ENCODE measurements at places on chromosomes 13 and 19.

DNA sequence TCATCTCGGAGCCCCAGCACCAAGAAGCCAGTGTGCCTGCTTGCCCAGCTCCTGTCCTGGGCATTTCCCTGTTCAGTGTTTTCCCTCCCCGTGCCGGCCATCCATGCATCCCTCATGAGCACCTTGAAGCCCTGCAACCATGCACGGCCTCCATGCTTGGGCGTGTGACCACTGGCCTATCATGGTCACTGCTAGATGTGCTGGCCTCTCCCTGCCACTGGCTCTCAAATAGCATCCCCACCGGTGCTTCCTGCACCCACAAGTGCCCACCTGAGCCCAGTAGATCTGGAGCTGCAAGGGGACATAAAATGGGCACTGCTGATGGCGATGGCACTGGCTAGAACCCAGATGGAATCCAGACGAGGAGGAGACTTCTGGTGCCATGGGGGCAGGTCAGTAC lies 126.0 kb downstream of the TUBA3C start:
- DNase-seq, result no peak
- H3K27ac ChIP-seq, result no peak overlapping the region
- no peaks in the 10 kb centered on the region for H3K4me1 ChIP-seq
- no peaks in the 10 kb centered on the region for H3K36me3 ChIP-seq

DNA sequence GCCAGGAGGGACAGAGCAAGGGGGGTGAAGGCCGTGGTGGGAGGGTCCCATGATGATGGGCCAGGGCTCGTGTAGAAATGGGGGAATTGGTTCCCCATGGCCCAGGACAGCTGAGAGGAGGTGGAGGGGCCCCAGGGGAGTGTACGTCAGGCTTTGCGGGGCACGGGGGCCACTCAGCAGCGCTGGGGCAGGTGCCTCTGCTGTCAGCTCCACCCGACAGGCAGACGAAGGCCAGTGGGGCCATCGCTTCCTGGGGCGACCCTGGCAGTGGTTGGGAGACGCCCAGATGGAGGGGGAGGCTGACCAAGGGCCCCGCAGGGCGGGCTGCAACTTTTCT lies 1.9 kb upstream of the TEKTIP1 start:
- DNase-seq, result no peak
- peaks cover 23% of the 10 kb centered on the region for H3K36me3 ChIP-seq
- no peaks in the 10 kb centered on the region for H3K27me3 ChIP-seq

DNA sequence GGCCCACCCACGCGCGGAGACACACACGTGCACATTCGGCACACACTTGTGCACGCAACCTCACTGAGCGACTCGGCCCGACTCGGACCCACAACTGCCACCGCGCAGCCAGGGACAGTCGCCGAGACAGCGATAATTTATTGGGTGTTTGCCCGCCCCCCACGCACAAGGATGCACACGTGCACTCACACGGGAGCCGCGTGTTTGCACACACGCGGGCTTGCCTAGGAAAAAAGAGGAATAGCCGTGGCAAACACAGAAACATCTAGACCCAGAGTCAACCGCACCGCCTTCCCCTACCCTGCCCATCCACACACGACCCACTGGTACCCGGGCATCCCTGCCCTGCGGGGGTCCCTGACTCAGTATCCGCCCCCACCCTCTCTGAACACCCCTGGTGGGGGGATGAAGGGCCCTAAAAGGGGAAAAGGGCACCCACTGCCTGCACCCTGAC lies 1.1 kb upstream of the SSBP4 start:
- H3K27me3 ChIP-seq, result no peaks in the 10 kb centered on the region
- peaks cover 63% of the 10 kb centered on the region for H3K4me1 ChIP-seq
- no peak for DNase-seq
- peaks cover 10% of the 10 kb centered on the region for H3K36me3 ChIP-seq
- H3K4me3 ChIP-seq, result peak overlapping the region; percentile 81

DNA sequence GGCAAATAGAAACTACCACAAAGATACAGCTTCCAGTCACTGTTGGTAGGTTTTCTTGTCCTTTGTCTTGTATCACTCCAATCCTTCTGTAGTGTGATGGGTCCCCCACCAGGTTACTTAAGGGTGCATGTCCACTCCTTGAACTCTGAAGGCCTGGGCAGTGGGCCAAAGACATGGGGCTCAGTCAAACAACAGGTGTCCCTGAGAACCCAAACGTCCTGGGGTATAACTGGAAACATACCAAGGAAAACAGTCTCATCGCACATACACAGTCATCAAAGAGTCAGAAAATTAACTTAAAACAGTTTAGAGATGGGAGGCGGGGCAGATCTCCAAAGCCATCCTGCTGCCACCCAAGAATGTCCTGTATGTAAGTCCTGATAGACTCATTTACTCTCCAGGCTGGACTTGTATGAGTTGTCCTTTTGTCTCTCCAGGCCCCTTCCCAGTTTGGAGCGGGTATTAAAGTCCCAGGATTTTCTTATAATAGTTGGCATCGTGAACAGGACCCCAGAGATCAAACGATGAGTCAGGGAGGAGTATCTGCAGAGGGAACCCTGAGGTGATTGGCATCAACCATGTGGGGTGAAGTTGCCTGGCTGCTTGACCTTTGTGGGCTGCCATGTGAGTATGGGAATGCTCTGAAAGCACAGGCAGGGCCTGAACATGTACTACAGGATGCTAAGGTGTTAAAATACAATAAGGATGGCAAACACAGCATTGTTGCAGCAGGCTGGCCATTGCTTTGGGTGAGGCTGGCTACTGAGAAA lies 613.2 kb upstream of the KLF12 start:
- no peak for DNase-seq
- H3K4me1 ChIP-seq, result no peaks in the 10 kb centered on the region

DNA sequence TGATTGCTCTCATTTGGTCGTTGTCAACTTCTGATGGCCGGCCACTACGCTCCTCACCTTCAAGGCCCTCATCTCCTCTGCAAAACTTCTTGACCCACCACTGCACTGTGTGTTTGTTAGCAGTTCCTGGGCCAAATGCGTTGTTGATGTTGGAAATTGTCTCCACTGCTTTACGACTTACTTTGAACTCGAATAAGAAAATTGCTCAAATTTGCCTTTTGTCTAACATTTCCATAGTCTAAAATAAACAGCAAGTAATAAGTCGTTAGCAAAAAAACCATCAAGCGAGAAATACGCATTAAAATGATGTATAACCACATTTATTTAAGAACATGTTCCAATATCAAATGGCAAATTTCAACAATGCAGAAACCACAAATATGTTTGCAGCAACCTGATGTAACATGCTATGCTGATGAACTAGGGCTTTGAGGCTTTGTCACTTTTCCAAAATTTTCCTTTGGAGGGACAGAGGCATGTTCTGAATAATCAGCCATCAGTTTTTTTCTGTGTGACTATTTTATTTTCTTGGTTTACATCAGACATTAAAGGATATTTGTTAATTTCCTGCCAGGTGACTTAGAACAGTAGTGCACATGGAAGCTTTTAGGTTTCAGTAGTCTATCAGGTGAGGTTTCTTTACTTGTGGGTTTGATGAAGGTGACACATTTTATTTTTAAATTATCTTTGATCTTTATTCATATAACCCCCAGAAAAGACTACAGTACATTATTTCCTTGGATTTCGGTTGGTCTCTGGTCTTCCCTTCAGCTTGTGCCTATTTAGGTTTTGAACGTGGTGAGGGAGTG lies 74.7 kb upstream of the TEX29 start:
- H3K27ac ChIP-seq, result no peak overlapping the region
- H3K4me3 ChIP-seq, result no peak overlapping the region
- no peaks in the 10 kb centered on the region for H3K4me1 ChIP-seq
- no peaks in the 10 kb centered on the region for H3K27me3 ChIP-seq
- peaks cover 65% of the 10 kb centered on the region for H3K36me3 ChIP-seq

- no peaks in the 10 kb centered on the region for H3K36me3 ChIP-seq
- peaks cover 32% of the 10 kb centered on the region for H3K27me3 ChIP-seq
- no peak overlapping the region for H3K4me3 ChIP-seq
- no peak for DNase-seq
- H3K4me1 ChIP-seq, result no peaks in the 10 kb centered on the region
- H3K27ac ChIP-seq, result no peak overlapping the region
Measured at GRCh38 chr13:93224535-93224934, 2.1 kb upstream of the GPC6 start.

- DNase-seq, result no peak
- no peaks in the 10 kb centered on the region for H3K27me3 ChIP-seq
- no peaks in the 10 kb centered on the region for H3K36me3 ChIP-seq
- no peak overlapping the region for H3K27ac ChIP-seq
Measured at GRCh38 chr19:44776402-44777096, 1.1 kb upstream of the CBLC start.

DNA sequence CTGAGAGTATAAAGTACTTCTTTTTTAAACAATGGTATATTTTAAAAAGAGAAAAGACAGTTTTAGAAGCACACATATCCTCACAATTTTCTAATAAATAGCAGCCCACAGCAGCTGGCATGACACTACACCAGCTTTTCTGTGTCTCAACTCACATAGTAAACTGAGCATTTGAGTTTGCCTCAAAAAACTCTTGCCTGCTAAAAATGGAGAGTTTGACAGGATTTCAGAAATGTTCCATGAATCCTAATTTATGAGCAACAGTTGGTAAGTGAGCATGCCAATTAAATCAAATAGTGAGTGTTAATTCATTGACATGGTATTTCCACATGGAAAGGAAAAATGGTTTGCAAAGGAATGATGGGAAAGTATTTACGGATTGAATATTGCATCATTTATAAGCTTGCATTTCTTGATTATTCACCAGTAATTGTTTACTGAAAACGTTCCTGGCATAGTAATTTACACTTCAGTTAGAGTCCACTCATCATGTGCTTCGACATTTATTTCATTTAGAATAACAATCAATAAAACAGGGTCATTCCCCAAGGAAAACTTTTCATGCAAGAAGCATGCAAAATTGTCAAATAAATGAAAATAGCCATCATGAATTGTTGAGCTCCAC lies 323.0 kb downstream of the EFNB2 start:
- H3K27me3 ChIP-seq, result no peaks in the 10 kb centered on the region
- no peak overlapping the region for H3K27ac ChIP-seq
- H3K4me1 ChIP-seq, result no peaks in the 10 kb centered on the region
- no peak overlapping the region for H3K4me3 ChIP-seq

DNA sequence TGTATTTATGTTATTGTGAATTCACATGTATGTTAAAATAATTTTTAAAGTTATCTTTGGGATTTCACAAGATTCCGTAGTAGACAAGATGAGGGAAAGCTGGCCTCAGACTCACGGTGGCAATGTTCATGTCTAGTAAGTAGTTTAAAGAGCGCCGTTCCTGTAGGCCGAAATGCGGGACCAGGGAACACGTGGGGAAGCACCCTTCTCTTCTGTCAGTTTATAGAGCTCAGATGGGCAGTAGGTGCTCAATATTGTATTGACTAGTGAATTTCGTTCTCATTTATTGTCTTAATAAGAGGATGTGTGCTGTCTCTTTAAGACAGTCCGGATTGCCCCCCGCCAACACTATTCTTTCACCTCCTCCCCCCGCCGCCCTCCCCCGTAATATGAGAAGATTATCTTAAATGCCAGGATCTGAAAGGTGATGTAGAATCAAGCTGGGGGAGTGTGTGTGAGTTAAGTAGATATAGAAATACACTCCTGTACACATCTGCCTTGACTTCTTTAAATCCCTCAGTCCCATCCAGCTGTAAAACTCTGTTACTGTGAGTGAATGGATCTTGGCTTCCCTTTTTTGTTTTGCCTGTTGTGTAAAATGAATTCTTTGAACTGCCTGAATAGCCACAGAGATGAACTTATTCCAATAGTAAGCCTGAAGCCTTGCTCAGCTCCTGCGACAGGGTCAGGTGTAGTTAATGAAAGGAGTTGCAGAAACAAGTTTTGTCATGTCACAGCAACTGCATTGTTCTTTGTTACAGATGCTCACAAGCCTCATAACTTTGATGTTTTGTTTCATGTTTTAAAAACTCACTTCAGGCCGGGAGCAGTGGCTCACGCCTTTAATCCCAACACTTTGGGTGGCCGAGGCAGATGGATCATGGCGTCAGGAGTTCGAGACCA lies 1.3 kb downstream of the LAMP1 start:
- H3K4me1 ChIP-seq, result peaks cover 26% of the 10 kb centered on the region
- H3K27me3 ChIP-seq, result peaks cover 23% of the 10 kb centered on the region
- peak overlapping the region; percentile 96 for H3K4me3 ChIP-seq
- peak overlapping the region; percentile 97 for H3K27ac ChIP-seq
- DNase-seq, result no peak

- H3K36me3 ChIP-seq, result peaks cover 2% of the 10 kb centered on the region
- no peak for DNase-seq
- peaks cover 16% of the 10 kb centered on the region for H3K4me1 ChIP-seq
- no peak overlapping the region for H3K27ac ChIP-seq
- no peaks in the 10 kb centered on the region for H3K27me3 ChIP-seq
- no peak overlapping the region for H3K4me3 ChIP-seq
Measured at GRCh38 chr19:41401483-41401882, 3.9 kb downstream of the BCKDHA start.

- no peak overlapping the region for H3K4me3 ChIP-seq
- H3K27ac ChIP-seq, result no peak overlapping the region
- no peaks in the 10 kb centered on the region for H3K36me3 ChIP-seq
- H3K27me3 ChIP-seq, result no peaks in the 10 kb centered on the region
- DNase-seq, result no peak
- H3K4me1 ChIP-seq, result no peaks in the 10 kb centered on the region
Measured at GRCh38 chr13:94031609-94032008, 447.9 kb downstream of the DCT start.

GRCh38 chr19:33293255-33294057 lies 8.9 kb downstream of the CEBPA start:
- peaks cover 20% of the 10 kb centered on the region for H3K27me3 ChIP-seq
- no peaks in the 10 kb centered on the region for H3K4me1 ChIP-seq
- H3K36me3 ChIP-seq, result peaks cover 4% of the 10 kb centered on the region

GRCh38 chr13:26895081-26895807 lies 134.7 kb upstream of the GPR12 start:
- H3K27ac ChIP-seq, result no peak overlapping the region
- H3K36me3 ChIP-seq, result no peaks in the 10 kb centered on the region
- DNase-seq, result no peak
- H3K4me3 ChIP-seq, result no peak overlapping the region

GRCh38 chr13:100439247-100439970 lies 149.2 kb downstream of the GGACT start:
- peaks cover 2% of the 10 kb centered on the region for H3K27me3 ChIP-seq
- H3K27ac ChIP-seq, result no peak overlapping the region
- DNase-seq, result no peak

- H3K4me3 ChIP-seq, result peak overlapping the region; percentile 63
- DNase-seq, result no peak
- H3K4me1 ChIP-seq, result peaks cover 48% of the 10 kb centered on the region
- H3K36me3 ChIP-seq, result peaks cover 19% of the 10 kb centered on the region
- no peaks in the 10 kb centered on the region for H3K27me3 ChIP-seq
Measured at GRCh38 chr13:60018536-60018935, 145.2 kb downstream of the DIAPH3 start.

- no peak overlapping the region for H3K4me3 ChIP-seq
- H3K27ac ChIP-seq, result no peak overlapping the region
- no peak for DNase-seq
Measured at GRCh38 chr13:72963762-72964161, 95.0 kb upstream of the KLF5 start.

DNA sequence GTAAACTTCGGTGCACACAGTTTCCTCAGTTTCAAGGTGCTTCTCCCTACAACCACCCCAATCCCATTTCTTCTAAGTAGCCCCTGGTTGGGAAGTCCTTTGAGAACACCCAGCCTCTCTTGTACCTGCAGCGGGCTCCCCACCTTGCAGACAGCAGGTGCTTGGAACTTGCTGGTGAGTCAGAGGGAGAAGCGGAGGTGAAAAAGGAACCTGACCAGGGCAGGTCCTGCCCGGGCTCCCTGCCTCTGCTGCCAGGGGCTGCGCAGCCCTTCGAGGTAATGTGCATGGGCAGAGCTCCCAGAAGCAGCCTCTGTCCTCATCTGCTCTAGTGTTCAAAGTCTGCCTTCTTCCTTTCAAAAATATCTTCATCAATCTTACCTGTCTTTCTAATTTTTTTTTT lies 274.0 kb upstream of the SOX1 start:
- no peak overlapping the region for H3K27ac ChIP-seq
- H3K36me3 ChIP-seq, result no peaks in the 10 kb centered on the region
- no peak for DNase-seq
- H3K4me3 ChIP-seq, result no peak overlapping the region
- H3K27me3 ChIP-seq, result no peaks in the 10 kb centered on the region
- no peaks in the 10 kb centered on the region for H3K4me1 ChIP-seq

All from T-helper 2 cell treated with Interferon-gamma antibody and Interleukin-4, amounts not matched to agents 5 μg/mL and 100 μg/mL, for 36 hours (primary cell).